ENCODE measurements at places on chromosomes 2 and 18.

GRCh38 chr2:24110660-24111303, 12.4 kb downstream of the PFN4 start:
- DNase-seq: no peak

- DNase-seq: no peak
Measured at GRCh38 chr2:63850649-63851048, 9.0 kb downstream of the UGP2 start.

DNA sequence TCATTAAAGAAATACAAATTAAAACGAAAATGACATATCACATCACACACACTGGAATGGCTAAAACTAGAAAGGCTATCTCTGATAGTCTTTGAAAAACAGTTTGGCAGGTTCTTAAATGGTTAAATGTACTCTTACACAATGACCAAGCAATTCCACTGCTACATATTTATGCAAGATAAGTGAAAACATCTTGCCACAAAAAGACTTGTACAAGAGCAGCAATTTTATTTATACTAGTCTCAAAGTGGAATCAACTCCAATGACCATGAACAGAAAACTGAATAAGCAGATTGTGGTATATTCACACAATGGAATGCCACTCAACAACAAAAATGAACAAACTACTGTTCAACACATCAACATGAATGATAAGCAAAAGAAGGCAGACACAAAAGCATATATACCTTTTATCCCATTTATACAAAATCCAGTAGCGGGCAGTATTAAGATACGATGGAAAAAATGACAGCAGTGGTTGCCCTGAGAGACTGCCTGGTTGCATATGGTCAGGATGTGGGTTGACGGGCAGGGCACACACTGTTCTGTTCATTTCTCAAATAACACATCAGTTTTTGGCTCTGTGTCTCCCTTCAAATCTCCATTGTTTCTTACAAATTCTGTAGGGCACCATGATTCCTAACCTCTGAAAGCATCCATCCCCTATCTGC, 25.4 kb downstream of the SP100 start:
- peak; percentile 67 for DNase-seq

GRCh38 chr2:102892698-102893310, 131.0 kb downstream of the TMEM182 start:
- no peak for DNase-seq

DNA sequence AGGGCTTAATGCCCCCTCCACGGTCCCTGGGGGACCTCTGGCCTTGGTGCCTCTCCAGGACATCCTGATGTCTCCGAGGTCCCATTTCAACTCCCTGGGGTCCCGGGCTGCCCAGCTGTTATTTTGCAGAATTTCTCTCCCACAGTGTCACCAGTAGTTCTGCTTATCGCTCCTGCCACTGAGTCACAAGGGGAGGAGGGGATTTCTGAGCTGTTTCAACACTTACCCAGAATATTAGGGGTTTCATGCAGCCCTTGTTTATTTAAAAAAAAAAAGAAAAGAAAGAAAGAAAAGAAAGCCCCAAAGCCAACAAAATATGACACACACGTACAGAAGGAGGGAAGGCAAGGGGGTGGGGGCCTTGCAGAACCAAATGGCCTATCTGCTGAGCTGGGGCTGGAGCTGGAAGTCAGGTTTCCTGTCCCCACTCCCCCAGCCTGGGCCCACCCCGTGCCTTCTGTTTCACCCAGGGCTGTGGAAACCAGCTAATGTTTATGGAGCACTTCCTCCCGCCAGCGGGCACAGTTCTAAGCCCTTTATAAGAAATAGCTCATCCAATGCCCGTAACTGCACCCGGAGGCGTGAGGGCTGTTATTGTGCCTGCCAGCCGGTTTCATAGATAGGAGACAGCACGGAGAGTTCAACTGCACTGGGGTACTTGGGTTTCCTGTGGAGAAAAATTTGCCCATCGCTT, 8.4 kb upstream of the ARID5A start:
- DNase-seq: peak; percentile 71

DNA sequence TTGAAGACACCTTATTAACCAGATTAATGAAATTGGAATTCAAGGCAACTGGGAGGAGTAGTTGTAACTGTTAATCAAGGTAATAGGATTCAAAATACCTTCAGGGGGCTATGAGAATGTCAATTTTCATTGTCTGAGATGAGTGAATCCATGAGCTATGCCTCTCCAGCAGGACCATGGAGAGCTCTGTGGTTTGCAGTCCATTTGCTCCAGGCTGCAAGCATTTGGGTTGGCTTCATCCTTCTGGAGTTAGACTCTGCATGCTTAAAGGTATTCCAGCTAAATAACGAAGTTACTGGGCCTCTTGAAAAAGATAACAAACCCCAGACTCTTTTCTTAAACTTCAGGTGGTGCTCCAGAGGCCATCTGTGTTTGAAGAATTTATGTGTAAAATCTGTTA, 207.1 kb upstream of the SLC8A1 start:
- DNase-seq: peak; percentile 49

Data from fibroblast of skin of back (primary cell).